Pancreas (tissue), 10 donors: ENCODE measurements at places on chromosomes 2 and 18. TPM values are rescaled to one million over a fixed set of nuclear protein-coding genes. Genes with fewer than 3 reads are reported as not detected.

- DNase-seq: no peak
Observed at GRCh38 chr2:199962203-199962602, 6.8 kb downstream of the MAIP1 start.

The SLC5A7 gene
- total RNA-seq: not detected

DNA sequence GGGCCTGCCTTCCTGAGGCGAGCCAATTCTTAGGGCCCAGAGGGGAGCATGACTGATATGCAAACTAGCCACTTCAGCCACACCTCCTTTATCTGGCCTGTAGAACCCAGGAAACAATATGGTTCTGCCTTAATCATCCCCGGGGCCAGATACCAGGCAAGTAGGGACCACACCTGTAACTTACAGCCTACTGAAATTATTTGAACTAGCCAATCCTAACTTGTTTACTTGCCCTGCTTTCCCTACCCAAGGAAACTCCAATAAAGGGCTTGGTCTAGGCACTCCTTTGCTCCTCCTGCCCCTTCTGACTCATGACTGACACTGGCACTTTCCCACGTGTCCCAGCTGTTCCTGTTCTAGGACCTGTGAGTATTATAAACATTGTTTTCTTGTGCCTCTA lies 57.6 kb downstream of the MYOM1 start:
- no peak for DNase-seq

The VWA3B gene
- 0.04 TPM for total RNA-seq

- no peak for DNase-seq
Observed at GRCh38 chr2:110940376-110940910, 180.3 kb upstream of the BCL2L11 start.

The XIRP2 gene
- total RNA-seq: not detected

DNA sequence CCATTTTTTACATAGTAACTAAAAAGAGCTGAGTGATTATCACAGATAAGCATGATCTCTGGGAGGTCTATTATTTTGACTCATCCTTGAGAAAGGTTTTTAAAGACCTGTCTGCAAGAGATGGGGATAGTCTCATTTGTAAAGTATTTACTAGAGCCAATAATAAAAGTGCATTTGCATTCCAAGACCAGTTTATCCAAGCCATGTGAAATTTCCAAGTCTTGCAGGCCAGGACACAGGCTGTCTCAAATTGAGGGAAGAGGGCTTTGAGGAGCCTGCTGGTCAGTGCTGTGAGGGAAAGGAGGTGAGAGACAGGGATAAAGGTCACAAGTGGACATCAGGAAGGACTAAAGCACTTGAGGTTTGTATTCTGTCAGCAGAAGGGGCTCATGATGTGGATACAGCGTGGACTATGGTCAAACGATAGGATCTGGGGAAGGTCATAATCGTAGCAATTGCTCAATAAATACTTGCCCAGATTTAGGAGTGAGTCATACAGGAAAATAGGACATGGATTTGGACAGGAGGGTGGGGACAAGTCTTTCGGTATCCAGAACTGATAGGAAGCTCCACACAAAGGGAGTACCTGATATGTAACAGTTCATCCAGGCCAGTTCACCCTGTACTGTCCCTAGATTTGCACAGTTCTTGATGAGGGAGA lies 6.6 kb upstream of the CDH2 start:
- DNase-seq: no peak

DNA sequence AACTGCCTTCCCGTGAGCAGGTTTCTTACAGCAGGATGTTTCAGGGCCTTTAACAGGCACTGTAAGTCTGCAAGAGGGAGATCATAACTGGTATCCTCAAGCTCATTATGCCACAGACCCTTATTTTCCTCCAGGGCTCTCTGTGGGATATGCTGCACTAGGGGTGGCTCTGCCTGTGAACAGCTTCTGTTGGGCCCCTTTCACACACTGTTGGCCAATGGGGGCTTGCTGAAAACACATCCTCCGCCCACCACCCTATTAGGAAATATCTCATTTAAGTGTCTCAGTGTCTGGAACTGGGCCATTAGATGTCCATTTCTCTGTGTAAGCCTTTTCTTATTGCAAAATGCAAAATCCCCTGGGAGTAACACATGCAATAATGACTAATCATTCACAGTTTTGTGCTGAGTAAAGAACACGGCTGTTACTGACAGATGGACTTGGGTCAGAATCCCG lies 414.3 kb upstream of the HS6ST1 start:
- DNase-seq: no peak

- no peak for DNase-seq
Observed at GRCh38 chr2:31337860-31338259, 76.7 kb downstream of the XDH start.
